ENCODE measurements at places on chromosomes 5 and 9.

GRCh38 chr5:133921069-133921468, 47.4 kb downstream of the C5orf15 start:
- no peak for DNase-seq

DNA sequence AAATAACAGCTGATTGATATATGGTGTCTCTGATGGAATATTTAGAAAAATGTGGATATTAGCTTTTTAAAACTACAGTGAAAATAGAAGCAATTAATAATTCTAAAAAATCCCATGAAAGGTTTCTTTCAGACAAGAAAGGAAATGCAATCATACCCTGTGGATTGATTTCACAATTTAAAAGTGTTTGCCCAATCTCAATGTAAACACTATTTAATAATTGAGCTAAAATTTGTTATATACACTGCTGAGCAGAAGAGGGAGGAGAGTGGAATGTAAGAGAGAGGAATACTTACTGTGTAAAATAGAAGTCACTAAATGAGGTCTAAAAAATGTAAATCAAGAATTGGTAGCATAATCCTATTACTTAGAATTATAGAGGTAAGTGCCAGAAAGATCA, 76.9 kb downstream of the FEM1C start:
- DNase-seq: no peak

- no peak for DNase-seq
These were observed 398.8 kb downstream of the NFIB start for GRCh38 chr9:13915131-13915530.

DNA sequence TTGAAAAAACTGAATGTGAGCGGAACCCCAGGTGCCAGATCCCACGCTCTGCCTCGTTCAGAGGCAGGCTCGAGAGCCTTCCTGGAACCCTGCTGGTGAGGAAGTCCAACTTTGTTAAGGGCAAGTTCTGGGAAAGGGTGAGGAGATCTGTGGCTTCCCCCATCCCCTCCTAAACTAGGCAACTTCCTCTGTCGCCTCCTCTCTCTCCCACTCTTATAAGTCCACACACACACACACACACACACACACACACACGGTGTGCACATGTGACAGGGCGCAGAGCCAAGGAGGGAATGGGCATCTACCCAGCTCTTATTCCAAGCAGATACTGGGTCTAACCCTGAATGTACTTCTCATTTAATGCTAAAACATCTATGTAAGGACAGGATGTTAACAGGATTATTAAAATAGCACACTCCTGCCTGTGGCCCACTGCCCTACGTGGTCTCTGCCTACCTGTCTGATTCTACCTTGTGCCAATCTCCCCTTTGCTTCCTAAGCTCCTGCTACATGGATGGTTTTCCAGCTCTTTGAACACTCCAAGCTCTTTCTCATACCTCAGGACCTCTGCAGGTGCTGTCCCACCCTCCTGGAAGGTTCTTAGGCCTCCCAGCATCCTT, 72.4 kb upstream of the FBXW11 start:
- DNase-seq: no peak

DNA sequence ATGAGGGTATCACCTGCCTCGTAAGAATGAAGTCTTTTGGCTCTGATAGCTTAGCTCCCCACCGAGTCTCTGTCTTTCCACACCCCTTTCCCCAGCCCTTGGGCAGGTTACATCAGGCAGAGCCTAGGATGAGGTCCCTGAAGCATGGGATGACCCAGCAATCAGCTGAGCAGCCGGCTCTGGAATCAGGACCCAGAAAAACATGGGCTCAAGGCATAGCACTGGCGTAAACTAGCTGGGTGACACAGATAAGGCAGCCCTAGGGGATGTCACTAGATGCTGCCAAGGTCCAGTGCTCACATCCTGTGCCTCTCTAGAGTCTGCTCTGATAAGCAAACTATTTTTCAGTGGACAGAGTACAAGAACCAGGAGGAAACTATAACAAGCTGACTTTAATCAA, 26.6 kb downstream of the IDNK start:
- DNase-seq: no peak

DNA sequence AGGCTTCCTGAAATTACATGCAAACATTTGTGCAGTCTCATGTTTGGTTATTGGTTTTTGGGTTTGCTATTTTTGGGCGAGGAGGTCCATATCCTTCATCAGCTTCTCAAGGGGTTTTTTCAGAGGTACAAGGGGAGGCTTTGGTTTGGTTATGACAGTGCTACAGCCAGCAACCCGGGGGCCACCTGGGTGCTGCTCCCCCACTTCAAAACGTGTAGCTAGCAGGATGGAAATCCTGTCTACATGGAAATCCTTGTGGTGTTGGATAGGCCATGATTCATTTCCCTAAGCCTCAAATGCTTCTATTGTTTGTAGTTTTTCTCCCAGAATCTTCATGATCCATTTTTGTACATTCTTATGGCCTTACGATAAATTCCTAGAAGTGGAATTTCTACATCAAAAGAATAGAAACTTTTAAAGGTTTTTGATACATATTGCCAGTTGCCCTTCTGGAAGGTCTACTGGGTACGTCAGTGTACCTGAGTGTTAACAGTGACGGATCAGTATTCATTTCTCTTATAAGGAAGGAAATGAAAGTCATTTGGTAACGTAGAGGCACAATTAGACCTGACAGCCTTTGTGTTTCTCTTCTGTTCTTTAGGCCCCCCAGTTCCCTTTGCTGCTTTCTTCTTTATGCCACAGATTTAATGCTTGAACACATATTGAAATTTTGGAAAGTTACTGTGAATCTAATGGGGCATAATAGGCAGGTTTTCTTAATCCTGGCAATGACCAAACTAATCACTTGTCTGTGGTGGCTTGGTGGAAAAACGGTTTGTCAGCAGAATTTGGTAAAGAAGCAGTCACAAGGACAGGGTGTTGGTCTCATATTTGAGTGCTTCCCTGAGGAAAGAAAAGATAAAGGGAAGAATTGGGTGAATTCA, 69.7 kb upstream of the ABL1 start:
- no peak for DNase-seq

DNA sequence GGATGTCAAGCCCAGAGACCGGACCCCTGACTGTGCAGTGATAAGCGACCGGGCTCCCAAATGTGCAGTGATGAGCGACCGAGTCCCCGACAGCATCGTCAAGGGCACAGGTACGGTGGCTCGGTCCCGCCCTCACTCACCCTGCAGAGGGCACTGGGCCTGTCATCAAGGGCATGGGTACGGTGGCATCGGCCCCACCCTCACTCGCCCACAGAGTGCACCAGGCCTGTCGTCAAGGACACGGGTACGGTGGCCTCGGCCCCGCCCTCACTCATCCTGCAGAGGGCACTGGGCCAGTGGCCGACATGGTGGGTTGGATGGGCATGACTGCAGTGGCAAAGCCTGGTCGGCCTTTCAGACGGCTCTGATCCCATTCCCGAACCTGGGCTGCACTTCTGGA, 9.7 kb upstream of the LRRC14B start:
- no peak for DNase-seq

DNA sequence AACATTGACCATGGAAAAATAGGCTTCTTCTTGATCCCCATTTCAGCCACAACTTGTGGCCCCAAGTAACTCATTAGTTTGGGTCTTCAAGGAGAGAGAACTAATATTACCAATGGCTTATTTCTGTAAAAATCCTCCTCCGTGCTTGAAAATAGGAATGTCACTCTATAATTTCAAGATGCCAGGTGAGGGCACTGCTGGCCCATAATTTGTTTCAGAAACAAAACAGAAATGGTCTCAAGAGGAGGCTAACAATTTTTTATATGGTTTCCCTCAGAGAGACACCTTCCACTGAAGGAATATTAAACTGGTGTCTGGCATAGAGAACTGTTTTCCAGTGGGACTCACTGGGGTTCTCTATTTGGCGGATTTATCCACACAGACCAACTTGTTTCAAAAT, 437.0 kb upstream of the TRPC7 start:
- no peak for DNase-seq

Measured in NCI-H748 treated with DMSO at 0.1 percent for 48 hours (cell line).